ENCODE measurements at places on chromosomes 5 and 9.

DNA sequence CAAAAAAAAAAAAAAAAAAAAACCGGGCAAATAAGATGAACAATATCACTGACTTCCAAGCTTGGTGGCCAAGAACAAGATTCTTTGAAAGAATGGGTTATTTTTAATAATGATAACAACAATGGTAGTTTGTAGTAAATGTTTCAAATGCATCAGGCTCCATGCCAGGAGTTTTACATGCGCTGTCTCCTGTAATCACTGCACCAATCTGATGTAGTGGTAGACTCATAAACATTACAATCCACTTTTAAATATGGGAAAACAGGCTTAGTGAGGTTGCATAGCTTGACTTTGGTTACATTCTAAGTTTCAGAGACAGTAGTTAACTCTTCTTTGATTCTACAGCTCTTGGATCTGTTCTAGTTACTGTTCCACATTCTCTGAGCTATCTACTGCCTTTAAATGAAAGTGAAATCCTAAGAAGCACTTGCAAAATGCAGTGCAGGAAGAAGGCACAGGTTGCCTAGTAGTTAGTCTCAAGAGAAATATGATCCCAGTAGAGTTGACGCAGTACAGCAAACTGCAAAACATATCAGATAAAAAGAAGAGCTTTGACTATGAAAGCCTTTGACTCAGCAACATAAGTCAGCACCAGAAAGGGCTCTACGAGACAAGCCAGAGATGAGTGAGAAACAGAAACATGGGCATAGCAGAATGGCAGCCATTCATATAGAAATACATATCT, 62.1 kb downstream of the PDE4D start:
- DNase-seq = no peak

DNA sequence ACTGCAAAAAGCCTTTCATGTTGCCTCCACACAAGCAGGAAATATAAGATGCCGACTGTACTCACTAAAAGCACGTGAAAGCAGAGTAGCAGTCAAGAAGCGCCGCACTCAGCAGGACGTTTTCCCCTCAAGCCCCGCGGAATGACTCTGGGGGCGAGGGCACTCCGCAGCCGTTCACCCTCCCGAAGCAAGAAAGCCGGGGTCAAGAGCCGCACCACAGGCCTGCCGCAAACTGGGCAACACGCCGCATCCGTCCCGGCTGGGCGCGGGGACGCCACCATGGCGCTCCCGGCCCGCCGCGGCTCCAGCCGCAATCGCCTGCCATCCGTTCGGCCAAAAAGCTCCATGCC, 364 bp downstream of the RPS6 start:
- peak; percentile 42 for DNase-seq

- DNase-seq = no peak
Observed at GRCh38 chr5:122947772-122948171, 88.8 kb downstream of the PPIC start.

- DNase-seq = no peak
Observed at GRCh38 chr5:149860801-149861322, 83.7 kb downstream of the PDE6A start.

GRCh38 chr9:94577036-94577435, 16.6 kb downstream of the FBP2 start:
- DNase-seq = no peak

DNA sequence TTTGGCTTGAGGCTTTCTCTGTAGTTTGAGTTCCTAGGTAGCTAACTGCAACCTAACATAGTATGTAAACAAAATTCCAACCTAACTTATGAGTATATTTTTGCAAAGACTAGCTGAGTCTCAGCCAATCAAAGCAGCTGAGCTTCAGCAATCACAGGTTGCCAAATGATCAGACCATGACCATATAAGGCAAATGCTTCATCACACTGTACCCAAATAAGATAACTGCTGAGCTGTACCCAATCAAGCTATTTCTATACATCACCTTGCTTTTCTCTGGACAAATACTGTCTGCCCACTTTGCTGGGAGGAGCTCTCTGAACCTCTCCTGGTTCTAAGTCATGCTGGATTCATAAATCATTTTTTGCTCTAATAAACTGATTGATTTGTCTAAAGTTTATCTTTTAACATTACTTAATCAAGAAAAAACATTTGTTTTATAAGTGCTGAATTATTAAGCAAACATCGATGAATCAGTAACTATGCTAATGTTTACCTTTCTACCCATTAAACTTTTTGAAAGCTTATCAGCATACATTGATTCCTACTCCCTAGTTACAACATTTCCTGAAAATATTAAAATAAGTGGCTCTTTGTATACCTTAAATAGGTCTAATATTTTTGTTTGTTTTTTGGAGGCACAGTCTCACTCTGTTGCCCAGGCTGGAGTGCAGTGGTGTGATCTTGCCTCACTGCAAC, 129.7 kb upstream of the PCA3 start:
- no peak for DNase-seq

DNA sequence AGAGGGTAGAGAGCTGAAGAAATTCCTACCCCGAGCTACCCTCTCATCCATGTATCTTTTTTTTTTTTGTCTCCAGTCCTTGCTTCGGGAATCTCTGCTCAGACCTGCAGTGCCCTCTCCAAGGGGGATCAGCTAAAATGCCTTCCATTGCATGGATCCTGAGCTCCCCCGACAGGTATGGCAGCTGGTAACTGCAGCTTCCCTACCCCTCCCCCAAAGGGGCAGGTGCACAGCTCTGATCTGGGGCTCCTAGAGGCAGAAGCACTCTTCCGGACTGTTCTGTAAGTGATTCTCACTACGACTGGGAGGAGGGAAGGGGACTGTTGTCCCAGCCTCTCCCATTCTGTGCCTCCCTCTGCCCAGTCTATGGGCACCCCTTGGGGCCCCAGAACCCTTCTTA, 169.6 kb downstream of the MELK start:
- DNase-seq = no peak

DNA sequence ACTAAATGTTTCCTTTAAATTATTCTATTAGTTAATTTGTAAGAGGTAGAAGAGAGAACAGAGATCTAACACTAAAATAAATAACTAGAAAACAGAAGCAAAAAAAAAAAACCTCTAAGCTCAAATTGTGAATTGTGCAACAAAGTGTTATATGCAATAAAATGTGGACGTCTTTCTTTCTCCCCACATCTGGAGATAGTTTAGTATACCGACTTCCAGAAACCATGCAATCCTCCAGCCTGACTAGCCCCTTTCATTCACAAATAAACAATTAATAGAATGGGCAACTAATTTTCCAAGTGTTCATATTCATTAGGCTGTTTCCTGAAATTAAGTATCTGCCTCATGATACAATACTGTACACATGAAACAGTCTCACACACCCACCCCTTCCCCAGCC, 258.5 kb downstream of the BNC2 start:
- no peak for DNase-seq

DNA sequence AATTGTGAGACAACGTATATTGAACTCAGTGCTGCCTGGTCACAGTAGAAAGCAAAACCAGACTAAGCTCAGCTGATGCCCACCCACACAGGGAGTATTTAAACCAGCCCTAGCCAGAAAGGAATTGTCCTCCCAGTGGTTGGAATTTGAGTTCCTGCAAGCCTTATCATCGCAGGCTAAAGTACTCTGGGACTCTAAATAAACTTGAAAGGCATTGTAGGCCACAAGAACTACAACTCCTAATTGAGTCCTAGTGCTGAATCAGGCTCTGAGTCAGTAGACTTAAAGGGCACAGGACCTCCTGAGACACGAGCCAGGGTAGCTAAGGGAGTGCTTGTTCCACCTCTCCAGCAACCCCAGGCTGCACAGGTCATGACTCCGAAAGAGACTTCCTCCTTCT, 171.4 kb downstream of the MCTP1 start:
- no peak for DNase-seq

GRCh38 chr5:179568721-179569120, 18.4 kb downstream of the RUFY1 start:
- DNase-seq = no peak

GRCh38 chr5:82491397-82491796, 213.2 kb upstream of the RPS23 start:
- DNase-seq = no peak

DNA sequence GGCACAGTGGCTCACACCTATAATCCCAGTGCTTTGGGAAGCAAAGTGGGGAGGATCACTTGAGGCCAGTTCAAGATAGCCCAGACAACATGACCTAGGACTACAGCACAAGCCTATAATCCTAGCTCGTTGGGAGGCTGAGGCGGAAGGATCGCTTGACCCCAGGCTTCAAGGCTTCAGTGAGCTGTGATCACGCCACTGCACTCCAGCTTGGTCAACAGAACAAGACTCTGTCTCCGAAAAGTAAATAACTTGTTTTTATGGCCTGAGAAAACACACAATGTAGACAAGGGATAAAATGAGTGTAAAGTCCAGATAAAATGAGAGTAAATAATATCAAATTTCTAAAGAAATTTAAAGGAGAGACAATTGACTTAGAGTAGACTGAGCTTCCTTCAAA, 26.3 kb downstream of the SHLD3 start:
- no peak for DNase-seq

- DNase-seq = no peak
Observed at GRCh38 chr5:150066901-150067396, 19.4 kb downstream of the CSF1R start.

- no peak for DNase-seq
Observed at GRCh38 chr9:75226403-75227139, 138.3 kb downstream of the OSTF1 start.

- DNase-seq = no peak
Observed at GRCh38 chr9:135663451-135663770, 302 bp downstream of the LCN9 start.

DNA sequence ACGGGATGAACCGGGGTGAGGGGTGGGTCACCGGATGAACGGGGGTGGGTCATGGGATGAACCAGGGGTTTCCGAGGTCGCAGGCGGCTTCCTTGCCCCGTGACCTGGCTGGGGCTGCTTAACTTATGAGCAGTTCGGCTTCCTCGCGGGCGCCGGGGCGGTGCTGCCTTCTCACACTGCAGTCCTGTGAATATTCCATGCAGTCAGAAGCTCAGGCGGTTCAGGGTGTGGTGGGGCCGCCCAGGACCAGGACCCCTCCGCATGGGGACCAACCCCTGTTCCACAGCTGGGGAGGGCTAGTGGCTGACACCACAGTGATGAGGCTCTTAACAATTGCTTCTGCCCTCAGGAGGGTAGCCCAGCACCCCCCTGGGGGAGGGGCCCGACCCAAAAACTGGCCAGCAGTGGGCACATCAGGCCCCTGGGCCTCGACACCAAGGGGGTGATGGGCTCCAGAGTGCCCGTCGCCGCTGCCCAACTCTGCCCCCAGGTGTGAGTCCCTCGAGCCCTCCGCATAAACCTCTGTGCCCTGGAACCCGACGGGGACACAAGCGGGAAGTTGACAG, 30.9 kb upstream of the SLC9A3 start:
- DNase-seq = no peak

DNA sequence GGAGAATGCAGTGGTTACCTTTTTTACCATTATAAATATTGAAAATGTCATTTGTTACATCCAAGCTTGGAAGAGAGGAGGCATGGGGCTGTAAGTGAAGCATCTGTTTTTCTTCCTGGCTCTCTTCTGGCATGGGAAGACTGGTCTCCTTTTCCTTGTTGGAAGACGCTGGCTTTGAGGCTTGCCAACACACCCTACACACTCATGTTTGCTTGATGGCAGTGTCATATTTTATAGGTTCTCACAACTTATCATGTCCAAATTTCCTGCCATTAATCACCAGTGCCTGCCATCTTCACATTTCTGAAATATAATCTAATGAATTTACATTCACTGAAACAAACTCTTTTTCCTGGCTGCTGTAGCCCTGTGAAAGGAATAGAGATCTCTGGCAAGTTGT, 252.9 kb downstream of the MAN2A1 start:
- DNase-seq = no peak

Data from NCI-H1092 (cell line).